ENCODE measurements at places on chromosomes 16 and 17. TPM values are rescaled to one million over a fixed set of nuclear protein-coding genes. Genes with fewer than 3 reads are reported as not detected.

The MYH3 gene
- 0.07 TPM for total RNA-seq

The PERCC1 gene
- total RNA-seq: not detected

DNA sequence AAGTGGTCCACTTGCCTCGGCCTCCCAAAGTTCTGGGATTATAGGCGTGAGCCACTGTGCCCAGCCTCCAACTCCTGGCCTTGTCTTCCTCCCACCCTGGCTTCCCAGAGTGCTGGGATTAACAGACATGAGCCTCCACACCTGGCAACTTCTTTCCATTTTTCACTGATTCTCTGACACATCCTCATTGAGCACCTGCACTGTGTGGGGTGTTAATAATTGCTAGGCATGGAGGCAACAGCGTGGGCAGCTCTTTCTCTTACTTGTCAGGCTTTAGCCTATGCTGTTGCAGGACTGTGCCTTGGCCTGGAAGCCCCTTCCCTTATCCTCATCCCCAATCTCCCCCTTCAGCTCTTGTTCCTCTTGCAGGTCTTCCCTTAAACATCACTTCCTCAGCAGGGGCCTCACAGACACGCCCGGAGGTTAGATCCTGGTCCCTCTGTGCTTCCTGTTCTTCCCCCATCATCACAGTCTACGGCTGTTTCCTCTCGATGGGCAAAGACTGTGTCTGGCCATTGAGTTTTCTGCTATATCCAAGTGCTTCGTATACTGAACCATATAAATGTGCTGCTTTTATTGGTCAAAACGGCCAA, 7.9 kb downstream of the QPRT start:
- DNase-seq: no peak

GRCh38 chr17:64196601-64197000, 66.5 kb downstream of the TEX2 start:
- DNase-seq: no peak

The CAMTA2 gene
- total RNA-seq: 49.2 TPM

DNA sequence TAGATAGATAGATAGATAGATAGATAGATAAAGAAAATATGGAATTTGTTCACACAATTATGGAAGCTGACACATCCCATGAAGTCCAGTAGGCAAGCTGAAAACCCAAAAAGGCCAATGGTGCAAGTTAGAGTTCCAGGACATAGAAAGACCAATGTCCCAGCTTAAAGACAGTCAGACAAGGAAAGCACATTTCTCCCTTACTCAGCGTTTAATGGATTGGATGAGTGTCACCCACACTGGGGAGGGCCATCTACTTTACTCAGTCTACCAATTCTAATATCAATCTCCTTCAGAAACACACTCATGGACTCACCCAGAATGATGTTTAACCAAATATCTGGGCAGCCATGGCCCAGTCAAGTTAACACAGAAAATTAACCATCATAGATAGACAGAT, 327.7 kb upstream of the CDH11 start:
- DNase-seq: no peak

The PPP1R1B gene
- not detected for total RNA-seq

The CD300E gene
- total RNA-seq: not detected

DNA sequence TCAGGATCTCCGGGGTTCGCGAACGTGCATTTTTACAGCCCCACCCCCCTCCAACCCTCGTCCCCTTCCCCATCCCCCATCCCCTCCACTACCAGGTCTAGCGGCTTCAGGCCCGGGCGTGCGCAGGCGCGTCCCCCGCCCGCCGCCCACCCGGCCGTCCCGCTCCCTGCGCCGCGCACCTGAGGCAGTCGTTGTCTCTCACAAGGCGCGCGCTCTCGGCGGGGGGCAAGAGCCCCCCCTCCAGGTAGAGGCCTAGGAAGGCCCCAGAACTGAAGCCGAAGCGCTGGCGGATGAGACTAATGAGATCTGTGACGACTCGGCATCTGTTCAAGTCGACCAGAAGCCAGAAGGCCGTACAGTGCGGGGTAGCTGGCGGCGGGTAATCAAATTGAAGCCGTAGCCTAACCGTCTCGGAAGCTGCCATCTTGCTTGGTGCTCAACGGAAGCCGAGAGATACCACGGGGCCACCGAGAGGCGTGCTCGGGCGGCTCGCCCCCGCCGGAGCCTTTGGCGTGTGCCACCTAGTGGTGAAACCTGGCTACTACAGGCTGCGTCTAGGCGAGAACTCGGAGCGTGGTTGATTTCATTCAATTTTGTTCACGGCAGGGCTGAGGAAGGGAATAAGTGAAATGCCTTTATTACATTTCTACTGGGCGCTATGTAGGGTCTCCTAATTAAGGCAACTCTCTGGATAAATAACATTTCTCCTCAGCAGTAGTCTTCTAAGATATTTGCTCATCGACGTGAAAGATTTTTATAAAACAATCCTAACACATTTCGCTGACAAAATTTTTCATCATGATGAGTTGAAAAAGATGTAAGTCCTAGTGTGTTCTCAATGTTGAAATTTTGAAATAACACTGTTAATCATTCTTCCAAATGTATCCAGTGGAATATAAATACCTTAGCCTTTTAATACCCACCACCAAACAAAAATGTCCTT, at the start of gene COIL:
Gene COIL, minus strand, starts transcription at position 455 of the 943 bp plus-strand sequence. Its CDS starts 31 bp downstream, at position 424.
- DNase-seq: peak; percentile 88

The MT4 gene
- total RNA-seq: not detected

The SDR42E1 gene
- total RNA-seq: 10.5 TPM

- no peak for DNase-seq
These were observed 154.4 kb upstream of the PIRT start for GRCh38 chr17:10992106-10992880.

The HP gene
- total RNA-seq: not detected

The TBC1D3I gene
- 0.81 TPM for total RNA-seq

The IGFBP4 gene
- total RNA-seq: 138 TPM

GRCh38 chr17:16438557-16439302, 23.4 kb downstream of the TRPV2 start:
- DNase-seq: peak; percentile 94

GRCh38 chr17:77315551-77316190, 174.9 kb downstream of the SEC14L1 start:
- DNase-seq: no peak

DNA sequence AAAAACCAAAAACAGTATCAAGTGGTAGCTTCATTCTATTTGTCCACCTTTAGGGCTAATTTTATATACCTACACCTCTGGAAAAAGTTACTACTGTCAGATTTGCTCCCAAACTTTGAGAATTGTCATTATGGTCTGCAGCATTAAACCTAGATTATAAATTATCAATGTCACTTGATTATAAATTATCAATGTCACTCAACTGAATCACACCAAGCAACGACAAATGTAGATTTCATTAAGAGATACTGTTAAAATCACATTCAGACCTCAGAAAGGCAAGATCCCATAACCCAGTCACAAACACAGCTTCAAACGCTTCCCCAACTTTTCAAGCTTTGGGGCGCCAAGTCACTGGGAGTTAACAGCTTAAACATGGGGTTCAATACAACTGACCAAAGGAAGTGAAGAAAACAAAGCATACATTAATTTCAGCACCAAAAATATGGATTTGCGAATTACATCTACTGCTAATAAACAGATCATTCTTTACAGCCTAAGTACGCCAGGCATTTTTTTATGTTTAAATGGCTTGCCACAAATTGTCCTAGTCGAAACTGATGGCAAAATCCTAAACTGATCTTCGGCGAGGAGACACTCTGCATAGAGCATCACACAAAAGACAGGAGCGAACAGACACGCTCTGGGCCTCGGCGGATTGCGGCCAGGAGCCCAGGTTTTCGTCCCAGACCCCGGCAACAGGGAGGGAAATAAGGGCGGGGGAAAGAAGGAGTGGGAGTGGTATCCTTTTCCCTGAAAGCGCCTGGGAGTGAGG, 981 bp downstream of the GLG1 start:
- DNase-seq: no peak

GRCh38 chr17:59762049-59762823, 54.8 kb downstream of the VMP1 start:
- DNase-seq: no peak

The ABCC6 gene
- total RNA-seq: 1.7 TPM

The IQCK gene
- 21.0 TPM for total RNA-seq

The SGCA gene
- not detected for total RNA-seq

The TSPAN10 gene
- total RNA-seq: 8.6 TPM

GRCh38 chr16:11129378-11129781, 126.6 kb downstream of the SOCS1 start:
- DNase-seq: no peak

The MT1E gene
- 22.2 TPM for total RNA-seq

The VTN gene
- not detected for total RNA-seq

- no peak for DNase-seq
These were observed 63.5 kb downstream of the PCTP start for GRCh38 chr17:55814377-55814776.

DNA sequence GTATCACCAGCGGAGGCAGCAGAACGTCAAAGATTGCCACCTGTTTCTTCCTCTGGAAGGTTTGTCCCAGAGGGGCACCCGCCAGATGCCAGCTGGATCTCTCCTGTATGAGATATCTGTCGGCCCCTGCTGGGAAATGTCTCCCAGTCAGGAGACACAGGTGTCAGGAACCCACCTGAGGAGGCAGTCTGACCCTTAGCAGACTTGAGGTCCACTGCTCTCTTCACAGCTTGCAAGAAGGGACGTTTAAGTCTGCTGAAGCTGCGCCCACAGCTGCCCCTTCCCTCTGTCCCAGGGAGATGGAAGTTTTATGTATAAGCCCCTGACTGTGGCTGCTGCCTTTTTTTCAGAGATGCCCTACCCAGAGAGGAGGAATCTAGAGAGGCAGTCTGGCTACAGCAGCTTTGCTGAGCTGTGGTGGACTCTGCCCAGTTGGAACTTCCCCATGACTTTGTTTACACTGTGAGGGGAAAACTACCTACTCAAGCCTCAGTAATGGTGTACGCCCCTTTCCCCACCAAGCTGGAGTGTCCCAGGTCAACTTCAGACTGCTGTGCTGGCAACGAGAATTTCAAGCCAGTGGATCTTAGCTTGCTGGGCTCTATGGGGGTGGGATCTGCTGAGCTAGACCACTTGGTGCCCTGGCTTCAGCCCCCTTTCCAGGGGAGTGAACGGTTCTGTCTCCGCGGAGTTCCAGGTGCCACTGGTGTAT, 92.9 kb downstream of the PHKB start:
- DNase-seq: no peak

- no peak for DNase-seq
These were observed 62.9 kb upstream of the ATF7IP2 start for GRCh38 chr16:10322723-10323527.

GRCh38 chr17:923633-924032, 55.9 kb downstream of the NXN start:
- no peak for DNase-seq

DNA sequence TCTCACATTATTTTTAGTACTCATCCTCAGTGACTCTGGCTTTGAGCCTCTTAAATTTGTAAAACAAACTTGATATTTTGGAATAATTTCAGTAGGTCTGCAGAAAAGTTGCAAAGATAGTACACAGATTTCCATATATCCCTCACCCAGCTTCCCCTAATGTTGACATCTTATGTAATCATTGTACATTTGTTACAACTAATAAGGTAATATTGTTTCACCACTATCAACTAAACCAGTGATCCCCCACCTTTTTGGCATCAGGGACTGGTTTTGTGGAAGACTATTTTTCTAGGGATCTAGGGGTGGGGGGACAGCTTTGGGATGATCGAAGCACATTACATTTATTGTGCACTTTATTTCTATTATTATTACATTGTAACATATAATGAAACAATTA, 391.2 kb downstream of the CA10 start:
- DNase-seq: no peak

DNA sequence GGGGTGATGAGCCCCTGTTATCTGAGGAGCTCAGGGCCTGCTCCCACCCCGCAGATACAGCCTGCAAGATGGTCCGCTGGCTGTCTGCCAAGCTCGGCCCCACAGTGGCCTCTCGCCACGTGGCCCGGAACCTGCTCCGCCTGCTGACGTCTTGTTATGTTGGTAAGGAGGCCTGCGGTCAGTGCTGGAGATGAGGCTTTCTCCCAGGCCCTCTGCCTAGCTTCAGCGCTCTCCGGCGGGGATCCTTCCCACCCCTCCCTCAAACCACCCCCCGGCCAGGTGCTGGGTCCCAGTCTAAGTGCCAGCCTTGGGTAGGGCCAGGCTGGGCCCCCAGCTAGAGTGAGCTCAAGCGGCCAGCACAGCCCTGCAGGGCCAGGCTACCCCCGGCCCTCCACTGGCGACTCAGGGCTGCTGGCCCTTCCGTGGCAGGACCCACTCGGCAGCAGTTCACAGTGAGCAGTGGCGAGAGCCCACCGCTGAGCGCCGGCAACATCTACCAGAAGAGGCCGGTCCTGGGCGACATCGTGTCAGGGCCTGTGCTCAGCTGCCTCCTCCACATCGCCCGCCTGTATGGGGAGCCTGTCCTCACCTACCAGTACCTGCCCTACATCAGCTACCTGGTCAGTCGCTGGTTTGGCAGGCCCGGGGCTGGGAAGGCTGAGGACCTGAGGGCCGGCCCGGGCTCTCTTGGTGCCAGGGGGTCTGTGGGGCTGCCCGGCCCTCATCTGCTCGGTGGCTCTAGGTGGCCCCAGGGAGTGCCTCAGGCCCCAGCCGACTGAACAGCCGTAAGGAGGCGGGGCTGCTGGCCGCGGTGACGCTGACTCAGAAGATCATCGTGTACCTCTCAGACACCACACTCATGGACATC, 6.1 kb downstream of the WDR81 start:
- no peak for DNase-seq

DNA sequence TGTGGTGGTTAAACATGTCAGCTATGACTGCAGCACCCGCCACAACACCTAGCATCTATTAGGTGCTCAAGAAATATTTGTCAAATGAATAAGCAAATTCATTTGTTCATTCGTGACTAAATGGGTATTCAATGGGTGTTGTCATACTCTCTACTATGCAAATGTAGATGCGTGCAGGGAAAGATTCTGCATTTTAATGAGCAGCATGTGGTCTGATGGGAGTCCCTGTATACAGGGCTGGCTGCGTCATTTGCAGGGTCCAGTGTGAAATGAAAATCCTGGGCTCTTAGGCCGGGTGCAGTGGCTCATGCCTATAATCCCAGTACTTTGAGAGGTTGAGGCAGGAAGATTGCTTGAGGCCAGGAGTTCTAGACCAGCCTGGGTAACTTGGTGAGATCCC, 97.5 kb downstream of the CACNG3 start:
- no peak for DNase-seq

- DNase-seq: no peak
These were observed 18.0 kb downstream of the ADCY7 start for GRCh38 chr16:50284131-50284911.

GRCh38 chr16:23420011-23420410, 33.0 kb downstream of the COG7 start:
- no peak for DNase-seq

The C17orf67 gene
- total RNA-seq: 4.3 TPM

DNA sequence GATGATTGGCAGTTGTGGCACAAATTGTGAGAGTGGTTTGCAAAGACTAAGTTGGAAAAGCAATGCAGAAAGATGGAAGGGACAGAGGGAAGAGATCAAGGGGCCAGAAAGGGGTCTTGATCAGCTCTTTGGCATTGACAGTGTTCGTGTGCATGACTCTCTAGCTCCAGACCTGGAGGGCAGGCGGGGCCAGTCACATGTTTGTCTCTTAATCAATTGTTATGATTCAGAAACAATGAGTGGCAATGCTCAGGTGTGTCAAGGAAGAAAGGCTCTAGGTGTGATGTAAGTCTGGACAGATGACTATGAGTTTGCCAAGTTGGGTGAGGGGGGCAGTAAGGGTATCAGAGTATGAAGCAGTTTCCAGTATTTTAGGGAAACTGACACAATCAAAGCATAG, 32.1 kb downstream of the WSB1 start:
- DNase-seq: no peak

- no peak for DNase-seq
These were observed 97.5 kb downstream of the METRNL start for GRCh38 chr17:83176623-83177583.

All from PC-9 (cell line).